ENCODE measurements at places on chromosomes 1 and 21.

GRCh38 chr1:56450004-56450666, 129.2 kb downstream of the PLPP3 start:
- no peak for DNase-seq

DNA sequence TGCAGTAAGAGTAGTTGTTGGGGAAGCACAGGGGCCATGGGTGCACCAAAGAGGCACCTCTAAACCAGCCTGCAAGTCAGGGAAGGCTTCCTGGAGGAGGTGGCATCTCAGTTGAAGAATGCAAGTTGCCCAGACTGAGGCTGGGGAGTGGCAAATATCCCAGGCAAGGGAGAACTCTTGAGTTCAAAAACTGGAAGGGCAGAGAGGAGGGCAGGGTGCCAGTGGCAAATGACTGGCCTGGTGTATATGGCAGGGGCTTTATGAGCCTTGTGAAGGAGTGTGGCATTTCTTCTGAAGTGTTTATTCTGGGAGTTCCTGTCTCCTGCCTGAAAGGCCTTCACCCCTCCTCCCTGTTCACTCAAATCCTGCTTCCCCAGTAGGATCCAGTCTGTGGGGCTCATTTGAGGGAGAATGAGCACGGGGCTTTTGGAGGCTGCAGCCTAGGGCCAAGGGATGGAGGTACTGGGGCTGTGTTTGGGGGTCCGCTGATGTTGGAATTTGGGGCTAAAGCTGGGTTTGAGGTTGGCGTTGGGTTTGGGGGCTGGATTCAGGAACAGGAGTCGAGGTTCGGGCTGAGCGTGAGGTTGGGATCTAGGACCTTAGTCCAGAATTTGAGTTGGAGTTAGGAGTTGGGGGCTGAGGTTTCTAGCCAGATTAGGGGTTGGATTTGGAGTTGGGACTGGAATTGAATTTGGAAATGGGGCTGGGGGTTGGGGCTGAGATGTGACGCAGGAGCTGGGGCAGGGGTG, at the start of gene TMEM125:
Gene TMEM125, plus strand, starts transcription at position 357 of the 749 bp plus-strand sequence. CDS start 2,740 bp downstream, outside the sequence.
- DNase-seq, result no peak

- DNase-seq, result no peak
Observed at GRCh38 chr1:209607102-209607794, 23.7 kb downstream of the CAMK1G start.

DNA sequence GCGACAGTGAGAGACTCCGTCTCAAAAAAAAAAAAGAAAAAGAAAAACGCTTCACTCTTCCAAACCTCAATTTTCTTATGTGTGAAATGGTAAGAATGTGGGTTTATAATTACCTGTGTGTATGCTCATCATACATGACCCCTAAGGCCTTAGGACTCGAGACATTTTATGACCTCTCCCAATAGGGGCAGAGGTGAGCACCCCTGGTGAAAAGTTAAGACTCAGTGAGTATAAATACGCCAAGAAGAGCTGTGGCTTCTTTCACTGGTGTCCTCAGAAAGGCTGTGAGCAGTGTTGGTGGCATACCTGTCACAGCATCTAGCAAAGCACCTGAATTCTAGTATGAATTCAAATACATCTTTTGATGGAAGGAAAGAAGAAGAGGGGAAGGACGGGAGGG, 7.8 kb upstream of the FCMR start:
- DNase-seq, result no peak

DNA sequence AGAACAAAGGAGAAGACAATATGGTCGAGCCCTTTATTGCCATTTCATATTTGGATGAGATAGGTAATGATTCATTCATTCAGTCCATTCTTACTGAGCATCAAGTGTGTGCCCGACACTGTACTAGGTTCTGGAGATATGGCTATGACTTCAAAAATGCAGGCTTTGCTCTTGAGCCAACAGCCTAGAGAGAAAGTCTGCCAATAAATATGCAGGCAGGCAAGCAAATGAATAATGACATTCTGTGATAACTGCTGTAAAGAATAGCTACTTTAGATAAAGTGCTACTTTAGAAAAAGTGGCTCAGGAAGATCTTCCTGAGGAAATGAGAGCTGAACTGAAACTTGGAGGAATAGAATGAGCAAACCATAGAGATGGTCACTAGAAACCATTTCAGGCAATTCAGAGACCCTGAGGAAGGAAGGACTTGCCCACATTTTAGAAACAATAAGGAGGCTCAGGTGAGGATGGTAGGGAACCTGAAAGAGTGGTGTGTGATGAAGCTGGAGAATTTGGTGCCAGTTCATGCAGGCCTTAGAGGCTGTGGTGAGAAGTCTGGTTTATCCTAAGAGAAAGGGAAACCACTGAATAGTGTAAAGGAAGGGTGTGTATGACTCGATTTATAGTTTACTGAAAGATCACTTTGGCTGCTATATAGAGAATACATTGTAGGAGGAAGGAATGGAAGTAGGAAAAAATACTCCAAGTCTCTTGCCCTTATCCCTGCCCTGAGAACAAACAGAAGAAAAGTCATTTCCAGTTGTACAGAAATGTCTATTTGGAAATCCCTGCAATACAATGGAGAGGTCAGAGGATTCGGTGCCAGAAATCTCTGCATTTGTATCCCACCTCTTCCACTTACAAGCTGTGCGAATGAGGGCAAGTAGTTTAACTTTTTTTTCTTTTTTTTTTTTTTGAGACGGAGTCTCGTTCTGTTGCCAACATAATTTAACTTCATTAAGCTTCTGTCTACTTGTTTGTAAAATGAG, 167.9 kb downstream of the VPS13D start:
- DNase-seq, result no peak

DNA sequence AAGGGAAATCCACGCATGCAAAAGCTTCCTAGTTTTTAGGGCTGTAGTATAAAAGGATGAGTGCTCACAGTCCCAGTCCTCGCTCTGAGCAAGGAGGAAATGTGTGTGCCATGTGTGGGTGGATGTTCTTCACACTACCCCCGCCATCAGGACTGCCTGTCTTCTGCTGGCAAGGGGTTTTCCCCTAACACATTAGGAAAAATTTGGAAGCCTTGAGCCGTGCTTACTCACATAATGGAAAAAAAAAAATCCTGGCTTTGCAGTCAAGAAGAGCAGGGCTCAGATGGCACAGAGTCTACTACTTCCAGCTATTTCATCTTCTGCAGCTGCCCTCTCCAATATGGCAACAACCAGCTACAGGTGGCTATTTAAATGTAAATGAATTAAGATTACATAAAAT, 363.1 kb downstream of the PLPP3 start:
- no peak for DNase-seq

GRCh38 chr1:116877141-116877818, 32.4 kb upstream of the PTGFRN start:
- no peak for DNase-seq

DNA sequence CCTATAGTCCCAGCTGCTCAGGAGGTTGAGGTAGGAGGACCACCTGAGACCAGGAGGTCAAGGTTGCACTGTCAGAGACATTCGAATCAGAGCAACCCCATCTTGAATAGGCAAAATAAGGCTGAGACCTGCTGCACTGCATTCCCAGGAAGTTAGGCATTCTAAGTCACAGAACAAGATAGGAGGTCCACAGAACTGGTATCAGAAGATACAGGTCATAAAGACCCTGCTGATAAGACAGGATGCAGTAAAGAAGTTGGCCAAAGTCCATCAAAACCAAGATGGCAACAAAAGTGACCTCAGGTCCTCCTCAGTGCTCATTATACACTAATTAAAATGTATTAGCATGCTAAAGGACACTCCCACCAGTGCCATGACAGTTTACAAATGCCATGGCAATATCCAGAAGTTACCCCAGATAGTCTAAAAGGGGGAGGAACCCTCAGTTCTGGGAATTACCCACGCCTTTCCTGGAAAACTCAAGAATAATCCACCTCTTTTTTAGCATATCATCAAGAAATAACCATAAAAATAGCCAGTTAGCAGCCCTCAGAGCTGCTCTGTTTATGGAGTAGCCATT, 65.2 kb upstream of the KLHDC7A start:
- no peak for DNase-seq

- DNase-seq, result no peak
Observed at GRCh38 chr1:30774550-30775432, 17.2 kb upstream of the LAPTM5 start.

GRCh38 chr1:236150986-236151385, 8.6 kb downstream of the GPR137B start:
- DNase-seq, result no peak

DNA sequence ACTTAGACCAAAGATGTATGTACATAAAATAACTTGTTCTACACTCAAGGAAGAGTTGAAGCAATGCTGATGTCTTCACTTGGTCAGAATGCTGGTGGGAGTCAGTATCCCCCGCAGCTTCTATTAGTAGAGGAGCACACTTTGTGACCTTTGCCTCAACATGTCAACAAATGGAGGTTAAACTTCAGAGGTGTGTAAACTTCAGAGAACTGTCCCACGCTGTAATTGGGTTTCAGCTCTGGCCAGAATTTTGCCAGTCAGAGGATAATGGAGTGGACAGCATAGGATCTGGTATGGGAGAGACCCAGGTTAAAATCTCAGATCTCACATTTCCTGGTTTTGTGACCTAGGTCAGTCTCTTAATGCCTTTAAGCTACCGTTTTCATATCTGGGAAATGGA, 107.6 kb upstream of the ZNF644 start:
- no peak for DNase-seq

DNA sequence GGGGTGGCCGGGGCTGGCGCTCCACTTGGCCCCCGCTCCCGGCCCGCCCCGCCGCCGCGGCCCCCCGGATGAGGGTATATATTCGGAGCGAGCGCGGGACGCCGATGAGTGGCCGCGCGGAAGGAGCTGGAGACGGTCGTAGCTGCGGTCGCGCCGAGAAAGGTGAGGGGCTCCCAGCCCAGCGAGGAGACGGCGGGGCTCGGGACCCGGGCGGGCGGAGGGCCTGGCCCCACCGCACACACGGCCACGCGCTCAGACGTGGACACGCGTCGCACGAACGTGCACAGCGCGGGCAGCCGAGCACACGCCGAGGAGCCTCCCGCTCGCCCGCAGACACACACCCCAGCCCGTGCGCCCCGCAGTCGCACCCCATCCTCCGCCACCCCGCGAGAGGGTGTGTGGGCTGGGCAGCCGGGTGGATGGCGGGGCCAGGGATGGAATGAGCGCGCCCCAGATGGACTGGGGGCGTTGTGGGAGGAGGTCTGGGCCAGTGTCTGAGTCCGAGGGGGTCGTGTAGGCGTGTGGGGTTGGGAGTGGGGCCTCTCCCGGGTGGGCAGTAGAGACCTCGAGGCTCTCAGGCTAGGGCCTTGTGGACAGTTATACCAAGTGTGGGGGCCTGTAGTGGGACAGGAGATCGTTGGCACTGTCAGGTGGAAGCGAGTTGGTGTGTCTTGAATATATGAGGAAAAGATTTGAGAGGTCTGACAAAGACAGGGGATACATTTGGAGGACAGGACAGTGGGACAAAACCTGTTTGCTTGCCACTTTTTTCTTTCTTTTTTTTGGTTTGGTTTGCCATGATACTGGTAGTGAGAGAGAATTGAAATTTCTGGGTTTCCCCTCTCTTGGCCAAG, at the start of gene UAP1:
Gene UAP1, plus strand, starts transcription at position 107 of the 854 bp plus-strand sequence. CDS start 4,347 bp downstream, outside the sequence.
- no peak for DNase-seq

DNA sequence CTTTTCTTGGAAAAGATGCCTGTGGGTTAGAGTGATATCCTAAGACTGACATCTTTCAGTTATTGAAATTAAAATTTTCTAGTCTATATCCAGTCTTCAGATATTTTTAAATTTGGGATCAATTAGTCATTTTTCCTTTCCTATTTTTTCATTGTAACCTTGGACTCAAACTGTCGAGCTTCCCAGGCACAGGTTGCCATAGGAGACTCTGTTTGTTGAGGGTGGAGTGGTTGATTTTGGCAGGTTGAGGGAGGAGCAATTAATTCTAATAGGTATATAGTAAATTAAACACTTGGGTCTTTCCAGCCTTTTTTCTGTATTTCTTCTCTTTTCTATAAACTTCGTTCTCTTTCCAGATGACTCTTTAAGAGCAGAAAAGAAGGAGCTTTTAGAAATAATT, 326.8 kb downstream of the ASTN1 start:
- no peak for DNase-seq

GRCh38 chr1:42674682-42675081, 7.5 kb upstream of the YBX1 start:
- DNase-seq, result no peak

DNA sequence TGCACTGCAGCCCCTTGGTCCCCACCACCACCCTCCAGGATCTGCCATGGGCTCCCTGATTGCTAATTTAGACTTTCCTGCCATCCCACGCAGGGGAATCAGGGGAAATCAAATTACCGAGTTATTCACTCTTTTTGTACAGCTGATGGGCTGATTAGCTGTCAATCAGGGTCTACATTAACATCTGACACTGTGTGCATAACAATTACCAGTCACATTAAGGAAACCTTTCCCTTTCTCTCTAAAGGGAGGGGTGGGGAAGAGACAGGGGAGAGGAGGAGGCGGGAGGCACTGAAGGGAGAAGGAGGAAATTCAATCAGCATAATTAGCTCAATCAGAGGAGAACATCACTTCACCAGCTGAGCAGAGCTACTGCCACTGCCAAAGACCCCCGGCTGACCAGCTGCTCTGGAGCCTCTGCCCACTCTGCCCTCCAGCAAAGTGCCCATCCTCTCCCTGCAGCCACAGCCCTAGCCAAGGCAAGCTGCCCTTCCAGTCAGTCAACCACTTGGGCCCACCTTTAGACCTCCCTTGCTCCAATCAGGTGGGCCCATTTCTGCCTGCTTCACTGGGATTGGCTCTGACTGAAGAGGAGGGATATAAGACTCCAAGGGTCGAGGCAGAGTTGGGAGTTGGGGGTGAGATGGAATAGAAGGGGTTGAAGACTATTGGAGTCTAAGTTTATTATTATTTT, 199.3 kb upstream of the ZC3H12A start:
- DNase-seq, result peak; percentile 55

DNA sequence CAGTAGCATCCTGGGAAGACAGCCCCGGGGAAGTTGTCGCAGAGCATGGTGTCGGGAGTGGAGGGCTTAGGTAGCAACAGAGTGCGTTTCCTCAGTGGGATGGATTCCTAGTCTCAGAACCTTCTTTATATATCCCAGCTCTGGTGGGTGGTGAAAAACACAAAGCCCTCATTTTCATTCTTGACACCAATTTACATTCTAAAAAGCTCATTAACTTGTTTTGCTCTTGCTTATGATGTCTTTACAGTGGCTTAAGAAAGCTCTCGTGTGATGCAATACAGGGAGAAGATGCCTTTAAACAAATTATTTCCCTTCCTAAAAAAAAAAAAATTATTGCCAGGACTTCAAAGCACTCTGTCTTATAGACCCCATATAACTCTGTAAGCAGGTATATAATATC, at the start of gene KRTAP8-1:
Gene KRTAP8-1, minus strand, starts transcription at position 101 of the 400 bp plus-strand sequence. Its CDS starts 54 bp downstream, at position 47.
- DNase-seq, result no peak
